Glutamatergic neuron (in vitro differentiated cells): ENCODE measurements at places on chromosomes 3 and 15.

- DNase-seq, result no peak
These were observed 13.8 kb downstream of the XIRP1 start for GRCh38 chr3:39178553-39178952.

GRCh38 chr15:99440029-99440428, 125.8 kb upstream of the MEF2A start:
- DNase-seq, result peak; percentile 4

DNA sequence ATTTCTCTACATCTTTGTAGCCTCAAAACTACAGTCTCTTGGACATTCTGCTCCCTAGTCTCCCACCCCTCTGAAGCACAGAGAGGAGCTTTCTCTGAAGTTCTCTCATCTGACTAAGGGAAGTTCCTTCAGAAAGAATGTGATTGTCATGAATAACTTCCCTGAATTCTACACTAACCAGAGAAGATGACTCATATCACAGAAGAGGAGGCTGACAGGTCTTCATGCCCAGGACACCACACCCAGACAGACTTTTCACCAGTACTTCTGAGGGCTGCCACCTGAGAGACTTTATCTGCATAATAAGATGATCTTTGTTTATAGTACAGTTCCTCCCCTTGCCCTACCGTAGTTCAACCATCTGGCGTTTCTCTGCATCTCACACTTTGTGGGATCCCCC, 52.8 kb downstream of the CDIN1 start:
- DNase-seq, result no peak

- DNase-seq, result no peak
These were observed 26.2 kb downstream of the ATOSA start for GRCh38 chr15:52652984-52653383.

DNA sequence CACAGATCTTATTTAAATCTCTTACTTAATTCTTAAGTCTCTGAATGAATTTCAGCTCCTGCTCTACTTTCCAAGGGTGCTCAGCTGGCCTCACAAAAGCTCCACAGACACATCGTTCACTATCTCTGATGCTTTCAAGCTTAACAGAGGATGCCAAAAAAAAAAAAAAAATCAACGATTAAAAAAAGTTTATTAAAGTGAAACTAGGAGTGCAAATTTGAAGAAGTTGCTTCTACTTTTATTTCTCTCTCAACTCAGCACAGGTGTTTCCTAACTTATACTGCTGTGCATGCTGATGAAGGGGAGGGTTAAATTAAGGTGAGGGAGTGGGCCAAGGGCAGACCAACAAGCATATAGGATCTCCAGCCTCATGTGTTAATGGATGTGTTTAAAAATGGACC, 157.2 kb downstream of the TIGIT start:
- DNase-seq, result no peak

DNA sequence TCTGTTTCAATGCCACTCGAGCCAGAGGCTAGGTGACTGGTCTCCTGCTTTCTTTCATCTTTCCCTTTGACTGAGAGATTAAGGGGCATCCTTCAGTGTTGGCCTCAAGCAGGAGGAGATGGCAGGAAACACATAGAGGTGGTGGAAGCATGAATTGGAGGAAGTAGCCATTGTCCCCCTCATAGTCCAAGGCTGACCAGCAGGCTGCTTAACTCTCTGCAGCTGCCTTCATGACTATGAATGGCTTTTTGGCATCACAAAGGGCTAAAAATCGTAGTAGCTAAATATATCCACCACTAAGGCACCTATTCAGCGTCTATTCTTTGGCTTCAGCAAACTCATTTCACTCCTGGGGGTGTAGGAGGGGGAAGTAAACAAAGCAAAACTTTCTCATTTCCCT, 7.0 kb upstream of the FRMD4B start:
- no peak for DNase-seq

GRCh38 chr15:34783431-34783830, 11.9 kb downstream of the ACTC1 start:
- DNase-seq, result no peak

DNA sequence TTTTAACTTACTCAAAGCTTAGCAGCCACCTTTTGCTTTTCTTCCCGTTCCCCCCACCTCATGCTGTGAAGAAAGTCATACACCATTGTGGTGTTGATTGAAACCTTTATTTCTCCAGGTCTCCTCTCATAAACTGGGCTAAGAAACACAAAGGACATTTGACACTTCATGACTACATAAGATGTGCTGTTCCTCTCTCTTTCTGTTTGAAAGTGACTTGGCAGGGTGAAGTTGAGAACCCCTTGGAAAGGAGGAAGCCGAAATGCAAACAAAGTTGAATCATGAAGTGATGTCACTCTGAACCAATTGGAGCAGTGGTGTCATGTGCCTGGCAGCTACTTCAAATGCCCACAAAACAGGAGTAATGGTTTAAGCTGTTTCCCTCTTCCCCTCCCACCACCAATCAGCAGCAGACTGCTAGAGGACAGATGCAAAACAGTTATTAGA, 174.7 kb downstream of the IGF1R start:
- DNase-seq, result no peak

GRCh38 chr3:111610189-111610588, 15.0 kb upstream of the ZBED2 start:
- DNase-seq, result no peak

DNA sequence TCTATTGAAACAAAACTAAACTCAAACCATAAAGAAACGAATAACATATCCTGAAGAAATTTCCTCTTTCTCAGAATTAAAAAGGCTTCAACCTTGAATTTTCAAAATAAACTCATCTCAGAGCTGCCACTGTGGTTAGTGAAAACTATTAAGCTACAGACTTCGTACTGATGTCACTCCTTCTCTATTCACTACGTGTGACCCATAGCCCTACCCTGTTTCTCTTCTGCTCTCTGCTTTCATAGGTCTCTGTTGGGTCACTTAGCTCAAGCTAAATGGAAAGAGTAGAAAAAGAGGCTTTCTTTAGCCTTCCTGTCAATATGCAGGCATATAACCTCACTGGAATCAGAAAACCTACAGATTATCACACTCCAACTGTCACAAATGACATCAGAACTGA, 126.6 kb upstream of the MME start:
- no peak for DNase-seq

DNA sequence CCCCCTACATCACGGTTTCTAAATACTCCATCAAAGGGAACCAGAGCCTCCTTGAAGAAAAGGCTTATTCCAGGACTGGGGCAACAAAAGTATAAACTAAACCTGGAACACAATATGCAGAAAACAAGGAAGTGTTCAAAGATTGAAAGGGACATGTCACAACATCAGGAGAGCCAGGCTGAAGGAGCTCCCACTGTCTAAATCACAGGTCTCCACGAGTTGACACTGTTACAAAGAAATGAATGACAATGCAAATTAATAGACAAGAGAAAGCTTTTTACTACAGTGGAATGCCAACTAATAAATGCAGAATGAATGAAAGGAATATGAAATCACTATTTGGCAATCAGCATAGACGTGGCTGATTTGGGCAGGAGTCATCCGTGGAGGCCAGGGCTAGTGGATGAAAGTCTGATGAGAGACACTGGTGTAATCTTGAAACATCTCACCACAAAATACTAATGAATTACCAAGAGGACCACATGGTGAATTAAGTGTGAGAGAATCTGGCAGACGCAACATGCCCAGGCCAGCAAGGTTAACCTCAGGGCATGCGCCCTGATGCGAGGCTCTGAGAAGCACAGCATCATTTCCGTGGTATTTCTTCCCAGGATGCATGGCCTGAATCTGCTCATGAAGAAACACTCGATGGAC, 123.8 kb upstream of the TJP1 start:
- no peak for DNase-seq

DNA sequence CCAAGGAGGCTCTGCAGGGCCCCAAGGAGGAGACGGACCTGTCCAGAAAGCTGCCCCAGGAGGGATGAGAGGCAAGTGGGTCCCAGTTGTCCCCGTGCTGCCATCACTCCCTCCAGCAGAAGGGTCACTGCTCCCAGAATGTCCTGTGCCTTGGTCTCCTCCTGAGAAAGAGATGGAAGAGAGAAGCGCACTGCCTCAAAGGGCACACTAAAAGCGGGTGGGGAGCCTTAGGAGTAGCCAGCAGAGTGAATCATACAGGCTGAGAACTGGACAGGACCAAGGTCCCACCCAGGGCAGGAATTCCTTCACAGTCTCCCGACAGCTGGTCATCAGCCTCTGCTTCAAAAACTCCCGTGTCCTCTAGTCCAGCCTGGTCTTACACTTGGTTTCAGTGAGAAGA, 4.6 kb downstream of the THPO start:
- no peak for DNase-seq

GRCh38 chr3:106756901-106757300, 620.3 kb upstream of the CCDC54 start:
- DNase-seq, result no peak

DNA sequence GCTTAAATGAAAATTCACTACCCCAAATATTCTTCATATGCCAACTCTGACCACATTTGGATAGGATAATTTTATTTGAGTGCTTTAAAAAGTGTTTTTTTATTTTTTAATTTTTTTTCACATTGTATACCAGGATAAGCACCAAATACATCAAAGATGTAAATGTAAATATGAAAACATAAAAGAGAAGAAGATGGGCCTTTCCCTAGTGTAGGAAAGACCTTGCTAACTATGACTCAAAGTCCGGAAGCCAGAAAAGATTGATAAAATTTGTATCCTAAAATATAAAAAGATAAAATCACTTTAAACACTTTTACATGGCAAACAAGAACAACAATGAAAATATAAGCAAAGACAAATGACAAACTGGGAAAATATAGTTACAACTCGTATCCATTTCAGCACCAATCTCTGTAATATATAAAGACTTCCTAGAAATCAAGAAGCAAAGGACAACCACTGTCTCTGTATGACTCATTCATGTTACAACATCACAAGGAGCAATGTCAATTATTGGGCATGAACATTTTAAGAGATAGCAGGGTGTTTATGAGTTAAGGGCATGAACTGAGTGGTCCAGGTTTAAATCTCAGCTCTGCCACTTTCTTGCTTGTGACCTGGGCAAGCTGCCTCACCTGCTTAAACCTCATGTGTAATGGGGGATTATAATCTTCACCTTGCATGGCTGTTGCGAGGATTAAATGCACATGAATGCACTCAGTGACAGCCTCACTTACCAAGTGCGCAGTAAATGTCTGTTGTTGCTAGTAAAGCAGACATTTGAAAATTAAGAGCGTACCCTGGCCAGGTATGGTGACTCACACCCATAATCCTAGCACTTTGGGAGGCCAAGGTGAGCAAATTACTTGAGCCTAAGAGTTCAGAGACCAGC, 25.3 kb upstream of the ARHGEF3 start:
- no peak for DNase-seq

- DNase-seq, result no peak
These were observed 70.5 kb upstream of the FOXB1 start for GRCh38 chr15:59933607-59934006.

DNA sequence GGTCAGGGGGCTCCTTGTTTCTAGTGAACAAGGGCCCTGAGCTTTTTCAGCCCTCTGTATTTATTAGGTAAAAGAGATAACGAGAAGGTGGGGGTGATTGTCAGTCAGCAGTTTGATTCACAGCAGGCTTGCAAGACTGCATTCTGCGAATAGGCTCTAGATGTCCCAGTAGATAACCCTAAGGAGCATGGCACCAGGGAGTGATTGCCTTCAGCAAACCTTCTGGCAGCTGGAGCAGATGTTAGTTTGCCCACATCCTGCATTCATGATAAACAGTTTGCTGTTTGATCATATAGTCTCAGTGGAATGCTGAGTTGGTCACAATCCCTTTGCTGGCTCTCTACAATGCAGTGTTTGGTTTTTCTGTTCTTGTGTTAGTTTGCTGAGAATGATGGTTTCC, 161.3 kb upstream of the GADL1 start:
- no peak for DNase-seq

DNA sequence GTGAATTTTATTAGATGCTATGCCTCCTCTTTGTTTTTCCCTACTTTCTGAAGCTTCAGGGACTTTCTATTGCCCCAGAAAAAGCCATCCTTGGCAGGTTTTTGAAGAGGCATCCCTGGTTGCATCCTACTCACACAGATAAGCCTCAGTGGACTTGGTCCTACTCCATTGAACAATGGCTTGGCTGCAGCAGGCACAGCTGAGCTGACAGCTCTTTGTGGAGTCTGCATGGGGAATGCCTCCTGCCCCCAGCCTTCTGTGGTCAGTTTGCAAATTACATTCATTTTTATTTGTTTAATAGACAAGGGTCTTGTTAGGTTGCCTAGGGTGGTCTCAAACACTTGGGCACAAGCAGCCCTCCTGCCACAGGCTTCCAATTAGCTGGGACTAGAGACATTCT, 69.7 kb downstream of the NPAP1 start:
- DNase-seq, result no peak

GRCh38 chr15:98966091-98966787, 41.4 kb downstream of the PGPEP1L start:
- no peak for DNase-seq

DNA sequence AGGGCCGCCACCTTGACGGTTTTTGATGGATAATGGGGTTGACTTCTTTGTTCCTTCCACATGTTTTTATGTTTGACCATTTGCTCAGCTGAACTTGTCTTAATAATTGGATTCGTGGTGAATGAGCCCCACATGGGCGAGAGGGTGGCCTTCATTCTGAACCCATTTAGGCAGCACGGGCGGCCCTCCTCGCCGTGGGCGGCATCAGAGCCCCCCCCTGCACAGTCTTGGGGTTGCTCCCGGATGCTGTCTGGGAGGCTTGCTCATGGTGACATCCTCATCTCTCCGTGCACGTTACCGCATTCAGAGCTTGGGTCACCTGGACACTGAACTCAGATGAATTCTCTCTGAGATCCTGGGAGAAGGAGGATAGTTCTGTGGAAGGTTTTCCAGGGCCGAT, 172.3 kb upstream of the OSBPL11 start:
- no peak for DNase-seq

DNA sequence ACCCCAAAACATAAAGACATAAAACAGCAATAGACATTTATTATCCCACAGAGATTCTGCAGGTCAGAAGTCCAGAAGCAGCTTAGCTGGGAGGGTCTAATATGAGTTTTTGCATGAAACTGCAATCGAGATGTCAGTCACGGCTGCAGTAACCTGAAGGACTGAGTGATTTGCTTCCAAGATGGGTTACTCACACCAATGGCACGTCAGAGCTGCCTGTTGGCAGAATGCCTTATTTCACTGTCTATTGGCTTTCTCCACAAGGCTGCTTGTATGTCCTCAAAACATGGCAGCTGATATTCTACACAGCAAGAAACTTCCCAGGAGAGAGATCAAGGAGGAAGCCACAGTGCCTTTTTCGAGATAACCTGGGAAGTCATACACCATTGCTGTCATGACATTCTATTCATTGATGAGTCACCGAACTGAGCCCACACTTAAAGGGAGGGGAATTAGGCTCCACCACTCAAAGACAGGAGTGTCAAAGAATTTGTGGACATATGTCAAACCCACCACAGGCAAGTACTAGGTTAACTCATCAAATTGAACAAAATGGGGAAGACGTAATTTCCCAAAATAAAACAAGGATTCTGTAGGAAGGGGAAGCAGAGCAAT, 122.2 kb downstream of the SYNPR start:
- no peak for DNase-seq

DNA sequence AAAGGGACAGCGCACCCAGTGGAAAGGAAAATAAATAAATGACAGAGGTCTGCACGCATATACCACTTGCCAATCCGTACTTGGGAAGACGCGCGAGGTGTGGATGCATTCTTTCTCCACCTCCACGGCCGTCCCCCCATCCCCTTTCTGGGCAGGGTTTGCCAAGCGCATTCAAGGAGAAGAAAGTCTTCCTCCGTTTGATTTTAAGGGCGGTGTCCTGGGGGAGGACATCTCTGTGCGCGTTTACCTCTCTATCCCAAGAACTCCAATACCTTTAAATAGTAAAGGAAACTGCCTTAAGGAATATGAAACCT, 576 bp upstream of the MB21D2 start:
- no peak for DNase-seq
